ENCODE measurements at places on chromosomes 2 and 18. TPM values are rescaled to one million over a fixed set of nuclear protein-coding genes. Genes with fewer than 3 reads are reported as not detected.

Gene PFN4
- 0.65 TPM for total RNA-seq

Gene STAT1
- total RNA-seq = 558 TPM

Gene TNFRSF11A
- total RNA-seq = under 0.01 TPM

Gene NEU2
- total RNA-seq = not detected

Gene OSGEPL1
- total RNA-seq = 7.8 TPM

Gene TEKT4
- not detected for total RNA-seq

Gene RFX8
- 9.0 TPM for total RNA-seq

Gene AQP12A
- not detected for total RNA-seq

Gene TWIST2
- total RNA-seq = 9.2 TPM

Gene C2orf80
- total RNA-seq = not detected

Gene MRPL19
- total RNA-seq = 46.9 TPM

Gene CARF
- total RNA-seq = 15.5 TPM

Gene SRD5A2
- total RNA-seq = not detected

Gene DNER
- 1.7 TPM for total RNA-seq

Gene CDH2
- total RNA-seq = 0.52 TPM

Gene SPATA3
- not detected for total RNA-seq

Gene CLEC4F
- total RNA-seq = not detected

Gene PIK3C3
- total RNA-seq = 86.5 TPM

Gene TRIM54
- total RNA-seq = not detected

Gene GPC1
- total RNA-seq = 58.0 TPM

Gene MYL12B
- total RNA-seq = 394 TPM

Gene FN1
- 3,432 TPM for total RNA-seq

Gene FKBP1B
- 4.1 TPM for total RNA-seq

Gene SLC19A3
- total RNA-seq = 9.3 TPM

Gene FIGN
- total RNA-seq = 2.2 TPM

Gene RAMP1
- 6.8 TPM for total RNA-seq

Gene MC5R
- not detected for total RNA-seq

Gene CXCR4
- total RNA-seq = 0.13 TPM

Gene DPP10
- not detected for total RNA-seq

Gene IL1B
- not detected for total RNA-seq

Gene ELOA2
- not detected for total RNA-seq

Gene PROKR1
- 0.11 TPM for total RNA-seq

Gene FAM124B
- total RNA-seq = 0.13 TPM

Gene TRMT61B
- total RNA-seq = 16.9 TPM

Gene UNC80
- total RNA-seq = not detected

Gene LIPT1
- 10.8 TPM for total RNA-seq

Gene CD28
- under 0.01 TPM for total RNA-seq

Gene FAP
- 225 TPM for total RNA-seq

Gene OR6B3
- not detected for total RNA-seq

Gene ARID5A
- 5.5 TPM for total RNA-seq

Gene RBKS
- total RNA-seq = 5.4 TPM

Gene MAP3K19
- not detected for total RNA-seq

All from articular chondrocyte of knee joint (primary cell).